ENCODE measurements at places on chromosomes 6 and 20.

DNA sequence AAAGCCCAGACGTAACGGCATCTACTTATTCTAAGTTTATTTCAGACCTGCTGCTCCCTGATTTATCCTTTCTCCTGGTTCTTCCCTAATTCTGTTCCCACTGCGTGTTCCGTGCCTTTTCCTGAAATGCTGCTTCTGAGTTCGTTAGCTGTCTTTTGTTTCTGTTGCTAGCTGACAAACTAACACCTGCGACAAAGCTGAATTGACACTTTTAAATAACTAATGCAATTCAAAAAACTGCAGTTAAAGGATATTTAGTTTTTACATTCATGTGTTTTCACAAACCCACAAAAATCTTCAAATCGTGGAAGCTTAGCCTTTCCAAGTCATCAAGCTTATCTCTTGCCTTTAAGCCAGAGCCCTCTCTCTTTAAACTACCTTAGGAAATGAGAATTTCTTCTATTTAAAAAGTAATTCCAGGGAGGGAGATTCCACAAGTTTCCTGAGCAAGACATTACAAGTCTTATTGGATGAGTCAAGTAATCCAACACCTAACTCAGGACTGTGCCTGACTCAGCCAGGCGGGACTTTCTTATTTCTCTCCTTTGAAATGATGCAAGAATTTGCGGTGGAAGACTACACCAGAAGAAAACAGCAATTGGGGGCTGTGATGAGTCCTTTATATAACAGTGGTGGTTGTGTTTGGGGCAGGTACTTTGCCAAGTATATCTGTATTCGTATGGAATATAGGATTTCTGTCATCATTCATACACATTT is 6.3 kb downstream of the ADTRP start:
- peak; percentile 28 for DNase-seq

GRCh38 chr20:25294459-25295385 is 46.8 kb downstream of the PYGB start:
- DNase-seq: peak; percentile 94

- no peak for DNase-seq
Observed at GRCh38 chr6:111086685-111087084, 618 bp upstream of the SLC16A10 start.

DNA sequence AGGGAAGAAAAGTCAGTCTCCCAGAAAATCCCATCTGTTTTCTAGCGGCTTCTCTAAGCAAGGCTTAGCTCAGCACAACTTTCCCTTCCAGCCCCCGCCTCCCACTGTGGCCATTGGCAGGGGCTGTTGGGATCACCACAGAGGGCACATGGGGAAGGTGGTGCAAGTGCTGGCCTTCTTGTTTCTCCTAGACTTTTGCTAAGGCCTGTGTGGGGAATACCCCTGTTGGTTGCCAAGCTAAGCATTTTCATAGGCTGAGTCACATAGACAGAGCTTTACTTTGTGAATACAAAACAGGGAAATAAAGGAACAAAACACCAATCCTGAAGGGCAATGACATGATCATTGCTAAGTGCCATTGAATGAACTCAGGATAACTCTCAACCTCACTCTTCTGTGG is 32.4 kb upstream of the TIAM2 start:
- no peak for DNase-seq

- DNase-seq: peak; percentile 66
Observed at GRCh38 chr6:72218125-72218524, 331.8 kb downstream of the RIMS1 start.

DNA sequence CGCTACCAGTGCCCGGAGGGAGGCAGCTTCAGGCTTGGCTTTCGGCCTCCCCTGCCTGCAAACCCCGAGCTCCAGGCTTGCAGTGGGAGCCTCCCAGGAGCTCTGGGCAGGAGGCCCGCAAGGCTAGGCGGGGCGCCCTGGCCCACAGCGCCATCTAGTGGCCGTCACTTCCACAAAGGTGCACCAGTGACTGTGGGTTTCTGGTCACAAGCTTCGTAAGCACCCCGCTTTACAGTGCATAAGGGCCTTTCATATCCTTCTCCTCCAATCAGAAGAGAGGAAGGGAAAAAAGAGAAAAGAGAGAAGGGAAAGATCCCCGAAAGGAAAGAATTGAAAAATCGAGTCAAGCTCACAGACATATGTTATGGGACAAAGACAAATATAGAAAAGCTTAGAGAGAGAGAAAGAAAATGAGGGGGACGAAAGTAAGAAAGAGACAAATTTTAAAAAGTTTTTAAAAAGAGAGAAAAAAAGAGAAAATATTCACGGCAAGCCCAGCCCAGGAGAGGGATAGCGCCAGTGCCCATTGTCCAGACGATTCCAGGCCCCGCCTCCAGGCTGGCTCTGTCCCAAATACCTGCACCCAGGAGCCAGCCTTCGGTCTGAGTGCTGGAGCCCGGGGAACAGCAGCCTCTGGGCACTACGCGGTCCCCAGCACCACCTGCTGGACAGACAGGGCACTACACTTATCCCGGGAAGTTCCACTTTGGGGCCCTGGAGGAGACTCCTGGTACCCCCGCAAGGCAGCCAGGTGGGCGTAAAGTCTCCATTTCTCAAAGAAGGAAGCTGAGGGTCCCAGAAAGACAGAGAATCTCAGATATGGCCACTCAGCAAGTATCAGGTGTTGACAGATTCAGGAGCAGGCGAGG is 207.1 kb downstream of the PREX1 start:
- peak; percentile 96 for DNase-seq

GRCh38 chr6:75217193-75217592 is 11.3 kb upstream of the COL12A1 start:
- no peak for DNase-seq

DNA sequence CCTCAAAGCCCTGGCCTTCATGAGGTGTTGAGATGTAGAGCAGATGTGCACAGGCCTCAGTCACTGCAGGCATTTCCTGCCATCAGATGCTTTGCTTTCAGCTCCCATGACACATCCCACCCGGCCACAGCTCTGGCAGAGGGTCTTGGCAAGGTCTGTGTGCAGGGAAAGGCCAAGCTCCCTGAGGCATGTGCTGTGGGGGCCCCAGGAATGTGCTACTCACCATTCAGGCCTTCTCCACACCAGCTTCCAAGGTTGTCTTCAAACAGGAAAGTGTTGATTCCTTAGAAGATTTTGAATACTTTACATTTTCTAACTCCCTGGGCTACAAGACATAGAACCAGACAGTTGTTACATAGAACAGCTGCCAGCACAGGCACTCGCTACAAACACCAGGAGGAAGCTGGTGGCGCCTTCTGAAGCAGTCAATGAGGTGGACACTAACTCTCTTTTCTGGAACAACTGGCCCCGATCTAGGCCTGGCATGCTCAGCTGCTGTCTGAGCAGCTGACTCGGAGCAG is 27.8 kb downstream of the CASS4 start:
- DNase-seq: no peak

DNA sequence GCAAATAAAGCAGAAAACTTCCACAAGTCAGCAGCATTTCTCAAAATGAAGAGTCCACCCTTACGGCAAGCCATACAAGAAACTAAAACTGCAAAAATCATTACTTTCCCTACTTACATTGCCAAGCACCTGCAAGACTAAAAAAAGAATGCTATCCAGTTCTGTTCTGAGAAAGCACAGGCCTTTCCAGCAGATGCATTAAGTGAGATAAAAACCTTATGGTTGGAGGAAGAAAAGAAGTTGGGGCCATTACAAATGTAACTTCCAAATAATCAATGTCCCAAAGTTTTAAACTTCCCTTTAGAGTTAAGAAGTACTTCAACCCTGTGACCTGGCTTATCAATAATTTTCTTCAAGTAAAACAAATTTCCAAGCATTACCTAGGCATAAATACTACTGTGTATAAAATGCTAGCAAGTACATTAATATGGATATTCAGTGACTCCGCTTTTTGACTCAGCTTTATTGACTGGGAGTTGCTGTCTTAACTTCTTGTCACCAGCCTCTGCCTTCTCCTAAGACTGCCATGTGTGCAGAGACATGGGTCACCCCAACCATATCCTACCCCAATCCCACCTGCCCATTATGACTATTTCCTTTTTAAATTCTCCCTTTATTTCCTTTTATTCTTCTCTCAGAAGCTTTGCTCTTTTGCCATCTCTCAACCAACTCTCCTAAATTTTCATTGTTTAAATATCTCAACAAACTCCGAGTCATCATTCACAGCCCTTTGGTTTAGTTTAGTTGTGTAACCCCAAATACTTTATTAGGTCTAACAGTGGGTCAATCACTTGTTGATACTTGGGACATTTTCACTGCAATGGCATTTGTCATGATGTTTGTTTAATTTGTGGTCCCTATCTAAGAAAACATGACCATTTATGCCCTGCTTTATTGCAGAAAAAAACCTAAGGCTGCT is 49.7 kb downstream of the SLC22A23 start:
- no peak for DNase-seq

DNA sequence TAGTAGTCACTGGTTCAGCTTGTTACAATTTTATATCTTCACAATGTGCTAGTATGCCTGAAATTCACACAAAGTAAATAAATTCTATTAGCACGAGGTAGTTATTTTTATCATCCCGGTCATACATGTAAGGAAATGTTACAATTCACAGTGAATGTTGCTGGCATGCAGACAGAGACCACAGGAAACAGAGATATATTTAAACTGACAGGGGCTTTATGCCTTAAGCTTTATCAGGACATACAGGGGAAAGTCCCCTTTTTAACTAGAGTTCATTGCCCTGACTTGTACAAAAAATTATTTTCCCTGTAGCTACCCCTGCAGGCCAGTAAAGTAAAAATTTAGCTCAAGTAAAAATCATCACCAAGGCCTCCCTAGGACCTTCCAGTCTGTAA is 712.0 kb upstream of the NRSN1 start:
- no peak for DNase-seq

DNA sequence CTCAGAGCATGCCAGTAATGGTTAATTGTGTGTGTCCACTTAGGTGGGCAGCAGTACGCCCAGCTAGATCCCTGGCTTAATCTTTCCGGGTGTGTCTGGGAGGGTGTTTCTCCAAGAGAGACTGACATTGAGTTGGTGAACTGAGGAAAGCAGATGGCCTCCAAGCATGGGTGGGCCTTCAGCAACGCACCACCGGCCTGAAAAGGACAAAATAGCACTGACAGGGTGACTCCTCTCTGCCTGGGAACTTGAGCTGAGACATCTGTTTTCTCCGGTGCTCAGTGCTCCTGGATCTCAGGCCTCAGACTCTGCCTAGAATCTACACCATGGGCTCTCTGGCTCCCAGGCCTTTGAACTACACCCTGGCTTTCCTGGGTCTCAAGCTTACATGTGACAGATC is 43.2 kb downstream of the C6orf118 start:
- DNase-seq: no peak

GRCh38 chr20:56780266-56780665 is 151.2 kb downstream of the TFAP2C start:
- no peak for DNase-seq

DNA sequence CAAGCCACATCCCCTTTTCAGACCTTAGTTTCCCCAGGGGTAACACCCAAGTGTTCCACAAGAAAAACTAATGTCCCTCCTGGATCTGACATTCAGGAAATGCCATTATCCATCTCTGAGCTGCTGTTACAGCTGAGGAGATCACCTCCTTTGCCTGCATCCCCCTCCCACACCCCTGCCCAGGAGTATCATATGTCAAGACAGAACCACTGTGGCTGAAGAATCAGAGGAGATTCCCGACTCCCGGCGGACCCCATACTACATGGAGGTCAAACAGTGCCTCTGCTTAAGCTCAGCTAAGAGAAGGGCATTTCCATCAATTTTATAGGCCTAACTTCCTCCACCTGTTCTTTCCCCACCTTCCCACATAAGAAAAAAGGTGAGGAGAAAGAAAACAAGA is 36.8 kb upstream of the LRFN2 start:
- no peak for DNase-seq

DNA sequence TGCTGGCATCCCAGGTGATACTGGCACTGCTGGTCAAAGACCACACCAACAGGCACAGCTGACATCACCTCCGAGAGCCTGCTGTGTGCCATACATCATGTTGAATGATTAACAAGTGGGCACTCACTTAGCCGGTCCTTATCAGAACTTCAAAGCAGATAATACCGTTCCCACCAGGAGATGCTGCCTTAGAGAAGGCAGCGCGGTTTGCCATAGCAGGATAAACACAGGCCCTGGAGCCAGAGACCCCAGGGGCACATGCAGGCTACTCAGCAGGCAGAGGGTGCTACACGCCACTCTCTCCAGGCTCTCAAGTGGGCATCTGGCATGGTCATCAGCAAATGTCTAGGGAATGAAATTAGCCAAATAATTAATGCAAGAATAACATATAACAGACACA is 86.5 kb upstream of the CST7 start:
- no peak for DNase-seq

DNA sequence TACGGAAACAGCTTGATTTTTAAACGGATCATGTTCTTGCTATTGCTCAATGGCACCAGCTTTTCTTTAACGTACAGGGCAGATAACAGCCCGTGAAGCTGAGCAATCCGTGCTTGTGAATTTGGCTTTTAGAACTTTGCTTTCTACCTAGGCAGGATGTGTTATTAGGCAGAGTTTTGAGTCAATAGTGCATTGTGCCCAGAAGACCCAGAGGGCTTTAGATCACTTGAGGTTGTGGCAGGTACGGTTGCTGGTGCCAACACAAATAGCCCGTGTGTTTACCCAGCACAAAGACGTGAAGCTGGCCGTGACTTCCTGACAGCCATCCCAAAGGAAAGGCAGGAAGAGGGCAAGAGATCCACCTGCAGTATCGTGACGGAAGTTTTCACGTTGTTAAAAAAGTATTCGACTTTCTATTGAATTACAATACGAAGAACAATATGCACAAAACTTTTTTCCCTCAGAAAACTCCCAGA is 117.4 kb upstream of the FRMD1 start:
- DNase-seq: no peak

- peak; percentile 32 for DNase-seq
Observed at GRCh38 chr6:157791450-157791849, 31.6 kb upstream of the SNX9 start.

GRCh38 chr6:123659960-123660748 is 23.4 kb upstream of the TRDN start:
- DNase-seq: no peak

DNA sequence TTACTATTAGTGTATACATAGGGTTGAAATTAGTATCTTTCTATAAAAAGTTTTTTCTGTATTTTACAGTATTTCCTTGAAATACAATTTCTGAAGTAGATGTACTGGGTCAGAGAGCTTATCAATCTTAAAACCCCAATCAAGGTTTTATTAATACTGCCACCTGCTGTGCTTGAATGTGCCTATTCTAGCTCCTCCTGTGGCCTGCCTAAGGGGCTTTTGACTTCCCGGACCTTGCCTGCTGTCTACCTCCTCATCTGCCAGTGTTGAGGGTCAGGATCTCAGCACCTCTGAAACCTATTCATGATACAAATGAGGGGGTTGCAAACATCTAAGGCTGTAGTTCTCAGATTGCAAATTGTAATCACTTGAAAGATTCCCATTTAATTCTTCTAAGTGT is 9.2 kb downstream of the PACRG start:
- no peak for DNase-seq

- no peak for DNase-seq
Observed at GRCh38 chr6:33434961-33435360, 15.1 kb downstream of the SYNGAP1 start.

DNA sequence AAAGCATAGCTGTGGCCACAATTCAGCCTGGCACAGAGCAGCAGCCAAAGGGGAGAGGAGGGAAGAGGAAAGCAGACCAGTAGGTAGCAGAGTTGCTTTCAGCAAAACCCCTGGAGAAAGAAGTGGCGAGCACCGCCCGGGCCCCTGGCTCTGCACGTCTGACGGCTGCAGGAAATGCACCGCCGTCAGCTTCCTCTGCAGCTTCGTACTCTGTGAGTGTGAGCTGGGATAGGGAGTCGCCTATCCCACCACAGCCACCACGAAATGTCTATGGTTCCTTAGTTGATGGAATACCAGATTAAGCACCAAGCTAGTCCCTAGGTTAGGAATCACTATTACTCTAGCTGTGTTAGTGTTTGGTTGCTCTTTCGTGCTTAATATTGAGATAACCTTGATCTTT is 79.9 kb upstream of the NAA20 start:
- no peak for DNase-seq

GRCh38 chr6:158087224-158087867 is 80.7 kb downstream of the SERAC1 start:
- DNase-seq: no peak
